Lung (tissue), 17 donors: ENCODE measurements at places on chromosomes 13 and 19.
A peak's percentile ranks its signal among the peaks of the same experiment; 100 is the strongest.

DNA sequence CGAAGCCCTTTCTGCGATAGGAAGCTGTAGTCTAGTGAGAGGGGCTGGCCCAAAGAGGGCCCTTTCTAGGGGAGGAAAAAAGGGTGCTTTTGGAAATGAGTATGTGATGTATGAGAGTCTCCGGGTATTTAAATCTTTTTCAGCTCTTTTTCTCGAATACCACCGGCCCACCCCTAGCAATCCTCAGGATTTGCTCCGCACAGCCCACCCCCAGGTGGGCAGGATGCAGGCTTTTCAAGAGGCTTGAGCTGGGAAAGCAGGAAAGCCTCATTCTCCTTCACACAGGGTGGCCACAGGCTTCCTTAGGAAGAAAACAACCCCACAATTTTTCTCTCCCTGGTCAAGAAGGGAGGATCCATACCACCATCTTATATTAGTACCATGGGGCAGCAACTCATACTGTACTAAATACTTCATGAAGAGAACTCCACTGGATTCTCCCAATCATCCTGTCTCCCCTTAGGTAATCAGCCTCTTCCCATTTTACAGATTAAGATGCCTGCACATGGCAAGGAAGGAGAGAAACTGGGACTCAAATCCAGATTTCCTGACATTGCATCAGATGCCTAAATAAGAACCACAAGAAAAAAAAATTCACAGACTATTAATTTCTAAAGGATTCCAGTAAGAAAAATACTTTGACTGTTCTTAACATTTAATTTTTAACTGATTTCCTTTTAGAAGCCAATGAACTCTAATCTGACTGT lies 84.4 kb downstream of the STK24 start:
- no peak for DNase-seq

DNA sequence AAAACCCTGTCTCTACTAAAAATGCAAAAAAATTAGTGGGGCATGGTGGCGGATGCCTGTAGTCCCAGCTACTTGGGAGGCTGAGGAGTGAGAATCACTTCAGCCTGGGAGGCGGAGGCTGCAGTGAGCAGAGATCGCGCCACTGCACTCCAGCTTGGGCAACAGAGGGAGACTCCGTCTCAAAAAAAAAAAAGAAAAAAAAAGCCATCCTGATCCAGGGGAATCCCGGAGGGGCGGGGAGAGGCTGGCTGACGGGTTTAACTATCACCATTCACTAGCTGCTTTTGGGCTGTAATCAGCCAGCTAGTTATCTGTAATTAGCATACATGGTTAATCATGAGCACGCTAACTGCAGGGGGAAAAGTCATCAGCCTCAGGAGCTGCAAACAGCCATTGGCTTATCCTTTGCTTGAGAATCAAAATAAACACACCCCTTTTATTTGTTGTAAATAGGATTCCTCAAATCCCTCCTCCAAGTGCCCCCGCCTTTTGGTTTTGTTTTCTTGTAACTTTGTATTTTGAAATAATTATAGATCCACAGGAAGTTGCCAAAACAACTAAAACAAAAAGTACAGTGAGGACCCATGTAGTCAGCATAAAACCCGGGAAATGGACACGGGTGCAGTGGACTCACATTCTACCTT lies 9.6 kb downstream of the FSD1 start:
- DNase-seq = no peak

- DNase-seq = no peak
Measured at GRCh38 chr13:111092685-111093084, 22.4 kb upstream of the ARHGEF7 start.

- DNase-seq = no peak
Measured at GRCh38 chr13:25686831-25687470, 315.2 kb downstream of the ATP8A2 start.

GRCh38 chr19:36837906-36838783 lies at the start of gene ZNF790:
Gene ZNF790, minus strand, starts transcription at chr19:36838387. Its CDS starts 12,768 bp downstream, at chr19:36825619.
- DNase-seq = peak; percentile 97

DNA sequence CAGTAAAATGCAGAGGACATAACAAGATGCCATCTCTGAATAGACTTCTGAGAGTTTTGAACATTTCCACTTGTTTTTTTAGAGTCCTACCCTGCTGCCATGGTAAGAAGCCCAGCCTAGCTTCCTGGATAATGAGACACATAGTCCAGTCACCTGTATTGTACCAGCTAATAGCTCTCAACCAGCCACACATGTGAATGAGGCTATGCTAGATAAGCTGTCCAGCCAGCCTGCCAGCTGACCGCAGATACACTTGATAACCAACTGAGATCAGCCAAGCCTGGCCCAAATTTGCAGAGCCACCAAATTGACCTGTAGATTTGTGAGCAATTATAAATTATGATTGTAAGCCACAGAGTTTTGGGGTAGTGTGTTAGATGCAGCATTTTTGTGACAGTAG lies 10.7 kb downstream of the RFXAP start:
- DNase-seq = no peak

- DNase-seq = no peak
Measured at GRCh38 chr13:40403509-40404241, 262.8 kb downstream of the FOXO1 start.

- no peak for DNase-seq
Measured at GRCh38 chr19:8017808-8018207, 12.4 kb upstream of the ELAVL1 start.

DNA sequence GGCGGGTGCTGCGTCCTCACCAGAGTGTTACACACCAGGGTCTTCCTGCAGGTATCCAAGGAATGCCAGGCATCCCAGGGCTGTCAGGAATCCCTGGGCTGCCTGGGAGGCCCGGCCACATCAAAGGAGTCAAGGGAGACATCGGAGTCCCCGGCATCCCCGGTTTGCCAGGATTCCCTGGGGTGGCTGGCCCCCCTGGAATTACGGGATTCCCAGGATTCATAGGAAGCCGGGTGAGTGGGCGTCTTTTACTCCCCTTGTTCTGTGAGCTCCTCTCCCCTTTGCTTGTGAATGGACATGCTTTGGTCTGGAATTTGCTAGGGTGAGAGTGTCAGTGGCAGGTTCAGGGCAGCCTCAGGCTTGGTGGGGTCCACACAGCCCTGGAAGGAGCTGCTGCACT lies 75.9 kb downstream of the RAB20 start:
- DNase-seq = no peak

DNA sequence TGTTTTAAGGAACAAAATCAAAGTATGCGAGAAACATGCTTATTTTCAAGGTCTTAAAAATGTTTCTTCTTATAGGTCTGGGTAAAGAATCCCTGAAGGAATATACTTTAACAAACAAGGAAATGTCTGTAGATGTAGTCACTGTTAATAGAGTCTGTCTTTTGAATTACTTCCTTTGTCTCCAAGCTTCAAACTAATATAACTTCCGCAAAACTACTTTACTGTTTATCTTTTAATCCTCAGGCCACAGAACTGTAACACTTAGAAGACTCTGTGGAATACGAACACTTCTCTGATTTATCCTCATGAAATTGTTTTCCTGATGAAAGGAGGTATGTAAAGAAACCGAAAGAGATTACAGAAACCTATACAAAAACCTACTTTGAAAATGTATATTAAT lies 316.0 kb downstream of the PCDH9 start:
- DNase-seq = no peak

DNA sequence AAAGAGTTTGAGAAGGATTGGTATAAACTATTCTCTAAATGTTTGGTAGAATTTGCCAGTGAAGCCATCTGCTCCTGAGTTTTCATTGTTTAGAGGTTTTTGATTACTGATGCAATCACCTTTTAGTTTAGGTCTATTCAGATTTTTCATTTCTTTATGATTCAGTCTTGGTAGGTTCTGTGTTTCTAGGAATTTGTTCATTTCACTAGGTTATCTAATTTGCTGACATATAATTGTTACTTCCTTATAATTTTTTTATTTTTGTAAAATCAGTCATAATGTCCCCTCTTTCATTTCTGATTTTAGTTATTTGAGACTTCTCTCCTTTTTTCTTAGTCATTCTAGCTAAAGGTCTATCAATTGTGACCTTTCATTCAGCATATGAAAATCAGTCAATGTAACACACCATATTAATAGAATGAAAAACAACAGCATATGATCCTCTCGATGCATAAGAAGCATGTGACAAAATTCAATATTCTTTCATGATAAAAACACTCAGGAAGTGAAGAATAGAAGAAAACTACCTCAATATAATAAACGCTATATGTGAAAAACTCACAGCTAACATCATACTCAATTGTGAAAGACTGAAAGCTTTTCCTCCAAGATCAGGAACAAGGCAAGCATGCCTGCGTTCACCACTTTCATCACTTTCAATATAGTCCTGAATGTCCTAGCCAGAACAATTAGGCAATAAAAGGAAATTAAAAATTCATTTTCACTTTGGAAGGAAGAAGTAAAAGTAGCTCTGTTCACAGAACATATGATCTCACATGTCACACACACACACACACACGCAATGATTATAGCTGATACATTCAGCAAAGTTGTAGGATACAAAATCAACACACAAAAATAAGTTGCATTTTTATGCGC lies 149.1 kb downstream of the COG6 start:
- DNase-seq = no peak

DNA sequence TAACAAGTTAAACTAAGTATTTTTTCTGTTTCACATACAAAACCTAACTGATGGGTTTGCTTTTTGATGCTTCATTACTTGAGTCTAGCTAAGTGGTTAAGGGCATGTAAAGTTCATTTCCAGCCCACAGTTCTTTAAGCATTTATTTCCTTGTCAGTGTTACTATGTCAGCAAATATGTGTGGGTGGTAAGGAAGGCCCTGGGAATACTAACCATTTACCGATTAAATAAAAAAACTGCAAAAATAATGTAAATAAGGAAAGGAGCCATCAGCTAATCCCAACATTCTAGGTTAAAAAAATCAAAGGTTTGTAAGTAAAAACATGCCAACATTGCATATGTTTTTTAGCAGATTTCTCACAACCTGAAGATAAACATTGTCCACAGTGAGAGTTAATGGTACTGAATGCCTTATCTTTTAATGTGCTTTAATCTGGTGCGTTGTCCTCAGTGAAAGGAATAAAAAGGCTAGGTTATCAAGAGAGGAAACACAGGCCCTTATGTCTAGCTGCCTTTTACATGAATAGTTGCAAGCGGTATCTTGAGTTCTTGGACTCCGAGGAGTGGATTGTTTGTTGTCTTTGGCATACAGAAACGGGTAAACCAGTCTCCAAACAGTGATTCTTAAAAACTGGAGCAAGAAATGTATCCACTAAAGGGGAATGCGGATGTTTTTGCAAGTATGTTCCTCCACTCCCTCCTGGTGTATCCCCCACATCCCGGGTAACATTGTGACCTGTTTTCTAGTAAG lies 949.6 kb upstream of the SLC10A2 start:
- peak; percentile 35 for DNase-seq

DNA sequence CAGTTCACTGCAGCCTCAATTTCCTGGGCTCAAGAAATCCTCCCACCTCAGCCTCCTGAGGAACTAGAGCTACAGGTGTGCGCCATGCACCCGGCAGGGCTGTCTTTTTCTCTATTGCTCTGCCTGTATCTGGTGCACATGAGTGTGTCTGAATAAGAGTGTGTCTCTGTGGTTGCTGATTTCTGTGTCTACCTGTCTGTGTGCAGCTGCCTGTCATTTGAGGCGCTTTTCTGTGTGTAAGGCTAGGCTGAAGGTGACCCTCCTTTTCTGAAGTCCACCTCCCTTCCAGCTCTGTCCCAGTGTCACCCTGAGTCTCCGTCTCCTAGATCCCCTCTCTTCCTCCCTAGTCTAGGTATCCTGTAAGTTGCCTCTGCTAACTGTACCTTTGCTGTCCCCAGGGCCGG lies 1.5 kb upstream of the PRR12 start:
- DNase-seq = no peak

DNA sequence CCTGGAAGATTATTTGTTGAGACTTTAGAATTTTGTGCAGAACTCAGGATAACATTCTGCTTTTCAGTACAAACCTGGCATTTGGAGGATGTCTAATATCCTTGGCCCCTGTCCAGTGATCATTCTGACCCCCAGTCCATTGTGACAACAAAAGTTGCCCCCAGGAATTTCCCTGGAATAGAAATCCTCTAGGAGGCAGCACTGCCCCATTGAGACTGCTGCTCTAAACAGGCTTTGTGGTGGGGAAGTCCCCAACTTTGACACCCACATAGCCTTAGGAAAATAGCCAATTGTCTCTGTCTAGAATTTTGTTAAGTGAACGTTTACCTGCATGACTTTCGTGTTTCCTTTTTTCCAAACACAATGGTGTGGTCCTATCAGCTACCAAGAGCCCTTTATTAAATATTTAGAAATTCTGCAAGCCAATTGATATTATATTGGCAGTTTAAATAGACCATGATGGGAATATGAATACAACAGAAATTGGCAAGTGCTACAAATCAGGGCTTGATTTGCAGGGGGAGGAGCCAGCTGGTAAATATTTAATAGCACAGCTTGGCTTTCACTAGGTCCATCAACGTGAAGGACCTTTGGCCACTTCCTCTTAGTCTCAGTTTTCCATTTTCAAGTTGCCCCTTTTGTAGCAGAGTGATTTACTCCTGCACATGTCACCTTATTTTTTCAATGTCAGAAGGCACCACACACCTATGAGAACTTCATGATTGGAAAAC lies 451.7 kb downstream of the EFNB2 start:
- DNase-seq = peak; percentile 16
